ENCODE measurements at places on chromosomes 11 and 22.

DNA sequence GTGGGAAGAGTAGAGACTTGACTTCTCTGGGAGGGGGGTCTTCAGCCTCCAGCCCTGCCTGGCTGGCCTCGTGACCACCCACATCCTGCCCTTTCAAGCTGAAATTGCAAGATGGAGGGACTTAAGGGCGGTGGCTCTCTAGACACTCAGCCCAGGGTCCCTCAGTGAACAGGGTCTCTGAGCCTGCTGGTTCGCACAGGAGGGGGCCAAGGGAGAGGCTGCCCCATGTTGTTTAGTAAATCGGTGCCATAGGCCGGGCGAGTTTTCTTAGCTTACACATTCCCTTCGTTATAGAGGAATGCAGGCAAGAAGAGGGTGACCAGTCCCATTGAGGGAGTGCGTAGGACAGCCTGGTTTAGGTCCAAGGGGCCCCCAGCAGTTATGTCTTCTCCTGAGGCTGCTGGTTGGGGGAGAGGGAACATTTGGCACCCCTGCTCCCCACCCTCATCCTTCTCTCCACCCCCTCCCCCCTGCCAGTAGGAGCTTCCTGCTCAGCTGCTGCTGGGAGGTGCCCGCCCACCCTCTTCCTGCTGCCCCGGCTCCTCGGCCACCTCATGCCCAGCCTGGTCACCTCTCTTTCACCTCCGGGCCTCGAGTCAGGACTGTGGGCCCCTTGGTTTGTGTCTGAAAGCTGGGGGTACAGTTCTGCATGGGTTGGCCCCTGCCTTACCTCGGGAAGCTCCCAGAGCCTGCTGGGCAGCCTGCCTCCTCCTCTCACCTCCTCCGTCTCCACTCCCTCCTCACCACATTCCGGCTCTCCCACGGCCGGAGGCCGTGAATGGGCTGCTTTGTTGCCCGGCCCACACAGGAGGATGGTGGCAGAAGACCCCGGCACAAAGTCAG is 3.9 kb downstream of the FRMD8 start:
- no peak for DNase-seq

DNA sequence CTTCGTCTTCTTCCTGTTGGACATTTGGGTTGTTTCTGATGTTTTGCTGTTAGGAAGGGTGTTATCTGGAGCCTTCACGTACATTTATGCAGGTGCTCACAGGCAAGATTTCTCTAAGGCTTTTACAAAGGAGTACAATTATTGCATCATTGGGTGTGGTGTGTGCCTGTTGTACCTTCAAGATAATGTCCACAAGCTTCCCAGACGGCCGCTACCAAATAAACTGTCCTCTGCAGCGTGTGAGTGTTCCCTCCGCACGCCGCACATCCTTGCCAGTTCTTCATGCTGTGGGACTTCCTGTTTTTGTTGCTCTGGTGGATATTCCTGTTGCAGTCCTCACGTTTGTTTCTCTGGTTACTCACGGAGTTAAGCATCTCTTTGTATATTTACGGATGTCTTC is 133.3 kb downstream of the TBC1D22A start:
- DNase-seq, result no peak

- DNase-seq, result no peak
Observed at GRCh38 chr11:73275381-73275750, 3.2 kb downstream of the P2RY6 start.

DNA sequence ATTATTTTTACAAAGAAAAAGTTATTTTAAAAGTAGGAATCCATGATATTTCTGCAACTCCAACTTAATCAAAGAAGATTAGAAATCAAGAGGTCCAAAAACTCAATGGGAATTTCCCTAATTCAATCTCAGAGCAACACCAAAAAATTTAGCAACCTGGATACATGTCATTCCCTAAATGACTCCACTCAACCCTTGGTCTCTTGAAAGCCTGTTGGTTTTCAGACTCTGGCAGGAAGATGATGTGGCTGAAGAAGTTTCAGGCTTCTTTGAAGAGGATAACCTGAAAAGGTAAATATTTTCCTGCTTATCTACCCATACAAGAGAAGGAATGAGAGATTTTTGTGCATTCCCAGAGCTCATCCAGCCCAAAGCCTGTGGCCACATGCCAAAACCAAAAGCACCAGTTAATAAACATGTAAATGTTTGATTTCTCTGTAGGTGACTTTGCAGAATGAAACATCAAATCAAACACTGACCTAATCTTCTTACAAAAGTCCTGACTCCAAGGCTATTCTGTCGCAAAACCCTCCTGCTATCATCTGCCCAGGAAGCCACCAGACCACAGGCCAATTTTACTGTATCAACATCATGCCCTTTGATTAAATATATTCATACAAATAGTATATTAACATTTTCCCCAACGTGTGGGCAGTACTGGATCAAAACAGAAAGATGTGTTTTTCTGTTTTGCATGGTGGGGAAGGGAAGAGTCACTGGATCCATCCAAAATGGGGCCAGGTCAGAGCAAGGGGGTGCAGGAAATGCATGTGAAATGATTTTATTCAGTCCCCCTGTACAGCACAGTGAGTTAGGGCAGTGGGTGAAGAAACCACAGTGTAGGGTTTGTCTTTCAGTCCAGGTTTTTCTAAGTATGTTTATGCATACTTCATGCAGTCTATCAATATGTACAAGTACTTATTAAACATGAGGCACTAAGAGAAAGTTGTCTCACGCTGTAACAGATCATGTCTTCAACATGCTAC is 38.8 kb downstream of the SMCO4 start:
- no peak for DNase-seq

- no peak for DNase-seq
Observed at GRCh38 chr11:95534226-95534625, 255.4 kb downstream of the FAM76B start.

- peak; percentile 58 for DNase-seq
Observed at GRCh38 chr11:73350908-73351636, 25.1 kb upstream of the RELT start.

GRCh38 chr22:45997777-45998637 is 21.0 kb upstream of the WNT7B start:
- DNase-seq, result no peak

GRCh38 chr11:35336726-35337125 is 82.6 kb downstream of the SLC1A2 start:
- no peak for DNase-seq

DNA sequence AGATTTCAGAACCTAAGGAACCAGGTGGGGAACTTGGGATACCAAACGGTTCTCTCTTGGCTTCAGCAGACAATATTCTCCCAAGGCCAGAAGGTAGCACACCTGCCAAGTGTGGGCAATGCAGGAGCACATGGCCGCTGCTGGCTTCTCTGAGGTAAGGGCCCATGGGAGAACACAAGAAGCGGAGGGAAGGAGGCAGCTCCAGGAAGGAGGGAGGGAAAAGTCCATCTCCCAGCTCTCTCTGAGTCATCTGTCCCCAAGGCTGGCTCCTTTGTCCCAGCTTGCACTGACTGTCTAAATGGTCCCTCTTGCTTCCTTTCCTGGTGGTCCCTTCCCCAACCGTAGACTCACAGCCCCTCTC is 557.9 kb upstream of the CADM1 start:
- DNase-seq, result no peak

DNA sequence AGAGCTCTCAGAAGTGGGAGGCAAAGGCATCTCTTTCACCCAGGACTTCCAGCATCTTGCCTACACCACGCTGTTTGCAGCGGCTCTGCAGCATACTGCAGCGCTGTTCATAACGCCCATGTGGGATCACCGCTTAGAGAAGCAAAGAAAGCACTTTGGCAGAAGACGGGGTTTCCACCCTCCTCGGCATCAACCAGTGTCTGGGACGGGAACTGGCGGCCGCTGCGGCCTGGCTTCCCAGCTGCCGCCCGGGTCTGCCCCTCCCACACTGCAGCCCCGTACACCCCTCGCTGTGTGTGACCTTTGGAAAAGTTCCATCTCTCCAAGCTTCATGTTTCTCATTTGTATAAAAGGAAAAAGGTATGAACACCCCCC is 545 bp upstream of the TIRAP start:
- peak; percentile 39 for DNase-seq

GRCh38 chr11:44643217-44643616 is 77.8 kb downstream of the CD82 start:
- no peak for DNase-seq

GRCh38 chr11:41189701-41190436 is 269.6 kb downstream of the LRRC4C start:
- no peak for DNase-seq

DNA sequence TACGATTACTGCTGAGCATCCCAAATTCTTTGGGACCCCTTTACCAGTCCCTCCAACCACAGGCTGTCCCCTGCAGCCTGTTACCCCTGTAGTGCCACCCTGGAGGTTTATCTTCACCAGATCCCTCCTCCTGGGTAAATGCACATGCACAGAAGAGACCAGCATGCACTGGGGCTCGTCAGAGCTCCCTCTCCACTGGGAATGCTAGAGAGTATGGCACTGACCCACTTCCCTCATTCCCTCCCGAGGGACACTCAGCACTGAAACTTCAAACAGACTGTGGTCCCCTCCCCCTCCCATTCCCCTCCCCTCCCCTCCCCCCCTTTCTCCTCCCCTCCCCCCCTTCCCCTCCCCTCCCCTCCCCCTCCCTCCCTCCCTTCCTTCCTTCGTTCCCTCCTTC is 49.1 kb downstream of the C11orf91 start:
- DNase-seq, result no peak

DNA sequence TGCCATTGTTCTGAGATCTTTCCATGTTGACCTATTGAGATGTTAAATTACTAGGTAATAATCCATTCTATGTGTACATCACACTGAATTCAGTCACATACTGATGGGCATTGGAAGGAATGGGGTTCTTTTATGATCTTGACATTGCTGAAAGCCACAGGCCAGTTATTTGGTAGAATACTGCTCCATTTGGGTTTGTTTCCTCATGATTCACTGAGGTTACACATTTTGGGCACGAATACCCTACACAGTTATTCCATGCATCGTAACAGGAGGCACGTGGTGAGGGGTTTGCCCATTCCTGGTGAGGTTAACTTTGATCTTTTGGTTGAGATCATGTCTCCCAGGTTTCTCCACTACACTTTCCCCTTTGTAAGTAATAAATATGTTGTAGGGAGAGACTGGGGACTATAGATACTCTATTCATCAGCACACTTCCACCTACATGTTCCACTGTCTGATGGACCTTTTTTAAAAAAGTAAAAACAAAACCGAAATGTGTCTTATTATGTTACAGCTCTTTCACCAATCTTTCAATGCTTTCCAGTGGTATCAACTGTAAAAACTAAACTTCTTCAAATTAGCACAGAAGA is 12.0 kb upstream of the FOLR1 start:
- no peak for DNase-seq

DNA sequence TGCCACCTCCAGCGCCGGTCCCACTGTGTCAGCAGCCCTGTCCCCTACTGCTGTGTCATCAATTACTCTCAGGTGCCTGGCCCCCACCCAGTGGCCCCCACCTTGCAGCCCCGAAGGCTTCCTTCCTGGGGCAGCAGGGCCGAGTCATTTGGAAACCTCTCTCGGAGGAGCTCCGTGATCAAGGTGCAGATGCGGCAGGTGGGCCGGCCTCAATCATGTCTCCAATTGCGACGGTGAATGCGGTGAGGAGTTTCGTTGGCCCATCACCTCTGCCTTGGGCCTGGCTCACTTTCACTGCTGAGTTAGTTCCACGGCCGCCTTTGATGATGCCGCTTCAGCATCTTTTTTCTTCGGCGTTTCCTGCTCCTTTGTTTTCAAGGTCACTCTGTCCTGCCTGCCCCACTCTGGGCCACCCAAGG is 11.3 kb upstream of the CXCR5 start:
- DNase-seq, result peak; percentile 67

DNA sequence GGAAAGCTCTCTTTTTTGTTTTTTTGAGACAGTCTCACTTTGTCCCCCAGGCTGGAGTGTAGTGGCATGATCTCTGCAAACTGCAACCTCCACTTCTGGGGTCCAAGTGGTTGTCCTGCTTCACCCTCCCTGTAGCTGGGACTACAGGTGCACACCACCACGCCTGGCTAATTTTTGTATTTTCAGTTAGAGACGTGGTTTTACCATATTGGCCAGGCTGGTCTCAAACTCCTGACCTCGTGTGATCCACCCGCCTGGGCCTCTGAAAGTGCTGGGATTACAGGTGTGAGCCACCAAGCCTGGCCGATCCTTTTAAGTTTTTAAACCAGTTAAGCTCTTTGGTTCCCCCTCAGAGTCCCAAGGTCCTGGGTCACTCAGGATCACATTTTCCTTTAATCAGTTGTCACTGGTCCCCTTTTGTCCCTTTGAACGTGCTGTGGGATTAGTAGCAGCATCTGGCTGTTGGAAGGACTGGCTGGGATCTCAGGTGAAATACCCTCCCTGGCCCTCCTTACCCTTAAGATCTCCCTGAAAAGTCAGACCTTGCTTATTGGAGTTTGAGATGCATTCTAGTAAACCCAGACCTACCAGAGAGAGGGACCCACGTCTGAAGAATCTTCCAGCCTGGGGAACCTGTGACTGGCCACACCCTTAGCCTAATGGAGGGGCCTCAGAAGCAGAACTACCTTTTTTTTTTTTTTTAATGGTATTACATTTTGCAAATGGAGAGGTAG is 8.1 kb downstream of the MALAT1 start:
- DNase-seq, result no peak

DNA sequence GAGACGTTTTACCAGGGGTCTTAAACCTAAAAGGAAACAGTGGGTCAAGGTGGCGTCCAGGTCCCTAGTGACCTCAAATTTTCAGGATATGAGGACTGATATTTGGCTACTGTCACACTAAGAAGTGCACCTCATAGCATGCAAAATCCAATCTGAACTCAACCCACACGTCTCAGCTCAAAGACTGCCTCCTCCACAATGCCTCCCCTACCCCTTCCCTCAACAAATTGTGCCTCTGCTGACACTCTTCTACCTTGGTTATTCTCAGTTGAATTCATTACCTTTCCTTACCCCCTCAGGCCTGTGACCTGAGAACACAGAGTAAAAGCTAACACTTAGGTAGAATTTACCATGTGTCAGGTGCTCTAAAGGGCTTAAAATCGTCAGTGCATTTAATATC is 12.4 kb upstream of the LIPT2 start:
- DNase-seq, result no peak

- peak; percentile 49 for DNase-seq
Observed at GRCh38 chr11:15101072-15101709, 13.5 kb upstream of the INSC start.

GRCh38 chr11:7905549-7905948 is 25.5 kb downstream of the OR10A6 start:
- no peak for DNase-seq

GRCh38 chr11:206526-207207 is 532 bp downstream of the BET1L start:
- no peak for DNase-seq

- DNase-seq, result peak; percentile 48
Observed at GRCh38 chr11:123301696-123302400, 106.8 kb upstream of the CLMP start.

DNA sequence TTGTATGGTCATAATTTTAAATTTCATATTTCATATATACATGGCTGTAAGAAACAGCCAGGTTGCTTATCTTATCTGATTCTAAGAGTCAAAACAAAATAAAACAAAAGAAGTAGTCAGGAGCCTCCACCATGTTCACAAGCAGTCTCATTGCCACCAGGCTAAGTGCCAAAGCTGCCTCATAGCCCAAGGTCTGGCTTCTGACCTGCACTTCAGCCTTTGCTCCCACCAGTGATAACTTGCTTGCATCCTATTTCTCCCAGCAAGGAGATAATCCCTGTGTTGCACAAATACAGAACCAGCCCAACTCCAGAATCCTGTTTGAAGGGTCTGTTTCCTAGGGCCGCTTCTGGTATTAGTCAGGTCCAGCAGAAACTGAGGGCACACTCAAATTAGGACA is 53.9 kb upstream of the TSKU start:
- no peak for DNase-seq

GRCh38 chr11:102177974-102178631 is 67.9 kb downstream of the YAP1 start:
- DNase-seq, result no peak

- DNase-seq, result no peak
Observed at GRCh38 chr22:18115906-18116371, 5.3 kb downstream of the TUBA8 start.

- DNase-seq, result no peak
Observed at GRCh38 chr11:95279921-95280868, 49.2 kb upstream of the SESN3 start.
